ENCODE measurements at places on chromosomes 7 and 10.

GRCh38 chr10:84204122-84204521, 9.8 kb downstream of the CDHR1 start:
- DNase-seq = no peak

DNA sequence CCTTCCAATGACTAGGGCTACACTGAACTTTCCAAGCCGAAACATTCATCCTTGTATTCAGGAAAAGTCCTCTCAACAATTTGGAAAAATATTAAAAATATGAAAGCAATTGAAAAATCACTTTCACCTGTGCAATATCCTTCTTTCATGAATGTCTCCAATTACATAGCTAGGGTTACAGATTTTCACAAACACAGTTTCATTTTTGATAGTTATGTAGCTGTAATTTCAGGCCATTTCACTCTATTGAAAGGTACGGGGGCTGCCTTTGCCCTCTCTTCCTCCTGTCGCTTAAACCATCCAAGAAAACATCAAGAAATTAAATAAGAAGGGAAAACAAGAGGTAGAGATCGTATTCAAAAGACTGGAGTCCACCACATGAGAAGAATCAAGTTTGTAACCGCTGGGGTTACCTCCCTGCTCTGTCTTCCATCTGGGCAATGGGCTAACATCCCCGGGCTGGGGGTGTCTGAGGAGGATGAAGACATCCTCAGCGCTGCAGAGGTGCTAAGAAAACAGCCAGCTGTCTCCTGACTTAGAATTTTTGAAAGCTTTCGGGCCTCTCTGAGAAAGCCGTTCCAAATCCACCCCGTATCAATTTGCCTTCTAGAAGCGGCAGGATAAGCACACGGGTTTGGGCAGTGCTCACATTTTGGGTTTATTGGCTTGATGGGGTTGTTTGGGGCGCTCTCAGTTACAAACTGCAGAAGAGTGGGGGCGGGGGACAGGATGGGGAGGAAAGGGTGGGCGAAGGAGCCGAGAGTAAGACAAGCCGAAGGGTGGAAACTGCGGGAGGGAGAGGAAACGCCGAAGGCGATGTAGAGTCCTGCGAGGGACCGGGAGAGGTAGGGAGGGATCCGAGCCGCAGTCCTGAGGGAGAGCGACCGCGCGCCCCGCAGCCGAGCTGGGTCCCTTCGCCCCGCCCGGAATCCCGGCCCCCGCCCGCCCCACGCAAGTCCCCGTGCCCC, 24.3 kb upstream of the VAX1 start:
- DNase-seq = peak; percentile 36

DNA sequence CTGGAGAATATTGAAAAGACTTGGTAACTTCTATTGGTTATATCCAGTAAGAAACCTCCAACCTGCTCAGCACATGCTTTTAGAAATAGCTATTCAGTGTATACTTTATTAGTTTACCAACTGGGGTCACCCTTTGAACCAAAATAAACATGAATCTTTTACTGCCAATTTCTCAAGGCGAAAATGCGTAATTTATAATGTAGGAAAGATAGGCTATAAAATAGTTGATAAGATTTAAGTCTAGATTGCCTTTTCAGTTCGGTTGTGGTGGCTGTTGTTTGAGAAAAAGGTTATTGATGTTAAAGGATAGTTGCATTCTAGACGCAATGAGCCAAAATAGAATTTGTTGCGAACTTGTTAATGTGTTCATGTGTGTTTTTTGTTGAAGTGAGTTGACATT, 82.6 kb upstream of the OIT3 start:
- no peak for DNase-seq

- DNase-seq = no peak
Observed at GRCh38 chr7:641269-641671, 85.2 kb upstream of the DNAAF5 start.

DNA sequence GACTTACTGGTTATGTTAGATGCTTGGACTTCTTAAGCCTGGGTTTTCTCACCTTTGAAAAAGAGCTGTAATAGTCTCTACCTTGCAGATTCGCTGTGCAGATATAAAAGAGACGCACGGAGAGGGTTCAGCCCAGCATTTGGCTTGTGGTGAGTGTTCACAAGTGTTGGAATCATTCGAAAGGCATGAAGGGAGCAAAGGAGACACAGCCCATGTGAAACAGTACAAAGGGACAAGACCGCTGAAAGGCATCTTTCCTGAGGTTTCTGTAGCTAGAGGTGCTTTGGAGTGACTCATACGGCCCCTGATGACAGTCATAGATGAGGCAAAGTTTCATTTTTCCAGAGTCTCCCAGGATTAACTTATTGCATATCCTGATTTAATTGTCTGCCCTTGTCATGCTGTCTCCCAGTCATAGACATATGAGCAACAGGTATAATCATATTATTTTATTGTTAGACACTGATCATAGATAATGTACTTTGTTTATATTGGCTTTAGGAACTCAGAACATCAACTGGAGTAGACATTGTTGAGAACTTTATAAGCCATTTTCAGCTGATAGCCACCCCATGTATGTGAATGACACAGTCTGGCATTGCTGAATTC, 171.1 kb downstream of the ADRA2A start:
- DNase-seq = no peak

- DNase-seq = no peak
Observed at GRCh38 chr7:55072251-55072650, 53.4 kb downstream of the EGFR start.

GRCh38 chr7:81002421-81002820, 83.6 kb upstream of the SEMA3C start:
- DNase-seq = no peak

- no peak for DNase-seq
Observed at GRCh38 chr10:129936266-129936922, 27.7 kb downstream of the EBF3 start.

- no peak for DNase-seq
Observed at GRCh38 chr10:68811314-68812009, 15.9 kb upstream of the STOX1 start.

- DNase-seq = no peak
Observed at GRCh38 chr10:120457431-120458172, 575 bp downstream of the PLPP4 start.

DNA sequence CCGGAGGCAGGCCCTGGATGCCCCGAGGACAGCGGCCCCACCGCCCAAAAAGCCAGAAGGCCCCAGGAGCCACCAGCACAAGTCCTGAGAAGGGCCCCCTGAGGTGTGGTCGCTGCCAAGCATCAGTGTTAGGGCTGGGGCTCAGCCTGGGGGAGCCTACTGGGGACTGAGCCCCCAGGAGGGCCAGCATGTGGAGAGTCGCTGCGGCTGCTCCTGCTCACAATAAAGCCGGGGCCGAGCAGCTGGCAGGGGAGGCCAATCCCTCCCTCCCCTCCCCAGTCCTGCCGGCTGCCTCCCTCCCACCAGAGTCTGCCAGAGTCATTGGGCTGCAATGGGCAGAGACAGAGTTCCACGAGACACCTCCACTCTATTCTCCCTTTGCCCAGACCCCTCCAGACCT, 3.1 kb upstream of the ASIC3 start:
- DNase-seq = no peak

DNA sequence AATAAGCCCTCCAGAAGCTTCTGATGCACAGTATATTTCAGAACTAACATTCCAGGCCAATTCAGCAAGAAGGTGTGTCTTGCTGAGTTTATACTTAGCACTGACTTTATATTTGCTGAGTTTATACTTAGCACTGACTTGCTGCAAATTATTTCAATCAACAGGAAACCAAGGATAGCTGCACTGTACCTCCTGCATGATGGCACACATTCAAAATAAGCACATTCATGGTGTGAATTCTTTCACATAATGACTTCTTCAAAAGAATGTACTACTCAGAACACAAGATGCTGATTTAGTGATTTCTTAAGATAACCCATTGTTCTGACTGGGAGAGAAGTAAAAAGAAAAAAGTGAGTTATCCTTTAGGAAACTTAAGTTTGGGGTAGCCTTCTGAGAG, 52.0 kb downstream of the JAZF1 start:
- DNase-seq = no peak

DNA sequence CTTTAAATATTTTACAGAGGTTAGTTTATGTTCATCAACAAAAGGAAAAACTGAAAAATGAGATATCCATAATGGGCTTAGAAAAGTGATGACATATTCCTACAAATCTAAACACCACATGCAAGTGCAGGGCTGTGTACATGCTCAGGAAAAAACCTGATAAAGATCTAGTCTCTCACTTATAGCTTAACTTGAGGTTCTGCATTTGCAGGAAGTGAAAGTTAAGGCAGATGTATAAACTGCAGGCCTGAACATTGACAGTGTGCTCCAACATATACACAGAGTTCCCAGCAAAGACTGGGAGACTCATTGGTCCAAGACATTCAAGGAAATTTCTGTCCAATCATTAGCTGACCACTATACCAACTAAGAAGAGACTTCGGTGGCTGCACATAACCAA, 63.8 kb upstream of the RET start:
- DNase-seq = no peak

GRCh38 chr7:132387596-132387995, 188.7 kb downstream of the PLXNA4 start:
- DNase-seq = no peak

GRCh38 chr7:111992601-111993000, 213.6 kb downstream of the DOCK4 start:
- no peak for DNase-seq

DNA sequence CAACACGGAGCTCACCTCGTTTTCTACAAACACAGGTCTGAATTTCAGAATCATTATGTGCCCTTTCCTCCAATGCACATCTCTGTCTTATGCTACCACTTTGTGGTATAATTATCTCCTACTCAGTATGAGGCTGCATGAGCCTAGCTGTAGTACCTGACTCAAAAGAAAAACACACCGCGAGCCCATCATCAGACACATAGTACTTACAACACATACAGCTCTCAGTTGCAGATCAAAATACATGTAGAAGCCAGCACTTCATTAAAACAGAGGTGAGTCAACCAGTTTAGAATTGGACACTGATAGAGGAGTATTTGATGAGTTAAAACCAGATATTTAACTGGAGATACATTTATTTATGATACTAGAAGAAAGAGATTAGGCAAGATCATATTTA, 1.4 kb upstream of the RTKN2 start:
- no peak for DNase-seq

- DNase-seq = no peak
Observed at GRCh38 chr10:13515467-13515866, 13.3 kb downstream of the BEND7 start.

DNA sequence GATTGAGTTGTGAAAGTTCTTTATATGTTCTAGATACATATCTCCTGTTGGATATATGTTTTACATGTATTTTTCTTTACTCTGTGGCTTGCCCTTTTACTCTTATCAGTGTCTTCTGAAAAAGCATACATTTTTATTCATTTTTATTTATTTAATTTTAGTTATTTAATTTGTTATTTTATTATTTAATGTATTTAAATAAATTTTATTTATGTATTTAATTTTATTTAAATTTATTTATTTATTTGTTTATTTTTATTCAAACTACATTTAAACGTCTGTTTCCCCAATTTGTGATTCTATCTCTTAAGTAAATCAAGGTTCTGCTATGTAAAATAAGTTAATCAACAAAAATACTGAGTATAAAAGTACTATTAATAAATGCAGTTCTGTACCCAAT, 279.1 kb upstream of the AKR1E2 start:
- DNase-seq = no peak

Data from NCI-H2227 treated with DMSO at 0.1 percent for 48 hours (cell line).